ENCODE measurements at places on chromosomes 3 and 15.

DNA sequence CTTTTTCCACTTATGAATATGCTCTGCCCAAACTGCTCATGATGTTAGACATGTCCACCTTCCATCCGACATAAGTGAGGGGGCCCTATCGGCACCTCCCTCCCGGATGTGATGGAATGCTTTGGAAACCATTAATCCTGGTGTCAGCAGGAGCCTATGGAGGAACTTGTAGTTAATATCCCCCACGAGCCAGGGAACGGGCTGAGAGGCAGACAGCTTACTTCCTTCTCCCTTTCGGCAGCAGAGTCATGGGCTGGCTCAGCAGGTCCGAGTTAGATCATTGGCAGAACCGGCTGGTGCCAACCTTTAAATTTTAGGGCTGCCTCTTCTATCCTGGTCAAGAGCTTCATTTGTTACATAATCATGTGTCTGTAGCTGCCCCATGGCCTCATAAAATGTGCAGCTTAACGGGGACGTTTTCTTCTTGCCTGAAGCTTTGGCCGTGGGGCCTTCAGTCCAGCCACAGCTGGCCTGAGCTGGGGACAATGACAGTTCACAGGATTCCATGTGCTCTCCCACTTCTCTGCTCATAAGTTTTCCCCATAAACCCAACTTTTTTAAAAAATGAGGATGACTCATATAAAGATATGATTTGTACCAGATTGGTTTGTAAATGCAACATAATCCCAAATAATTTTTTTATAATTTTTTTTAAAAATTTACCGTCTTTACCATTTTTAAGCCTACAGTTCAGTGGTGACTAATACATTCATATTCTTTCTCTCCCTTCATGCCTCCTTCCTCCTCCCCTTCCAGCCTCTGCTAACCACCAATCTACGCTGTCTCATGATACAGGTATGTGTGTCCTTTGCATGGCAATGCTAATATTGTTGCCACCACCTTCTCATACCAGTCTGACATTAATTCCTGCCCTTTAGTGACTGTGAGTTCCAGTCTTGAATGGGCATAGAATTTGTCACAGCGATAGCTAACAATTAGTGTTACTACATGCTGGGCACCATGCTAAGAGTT lies 62.2 kb upstream of the RGMA start:
- no peak for DNase-seq

DNA sequence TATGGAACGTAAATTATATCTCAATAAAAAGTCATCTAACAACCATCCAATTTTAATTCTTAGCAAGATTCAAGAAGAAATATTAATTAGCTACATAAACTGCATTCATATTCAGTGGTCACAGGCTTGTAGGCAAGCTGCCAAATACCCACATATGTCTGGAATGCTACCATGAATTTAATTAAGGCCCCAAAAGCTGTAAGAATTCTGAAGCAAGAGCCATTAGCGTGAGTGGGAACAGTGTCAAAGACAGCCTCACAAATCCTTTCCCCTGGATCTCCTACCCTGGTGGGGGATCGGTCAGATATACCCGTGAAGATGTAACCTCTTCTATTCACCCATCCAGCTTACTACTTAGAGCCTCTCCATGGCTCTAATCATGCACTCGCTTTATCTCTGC lies 40.0 kb downstream of the ATG7 start:
- no peak for DNase-seq

GRCh38 chr15:56917652-56918045 lies 795 bp upstream of the TCF12 start:
- no peak for DNase-seq

- DNase-seq: no peak
These were observed 73.0 kb downstream of the MGLL start for GRCh38 chr3:127749361-127749760.

GRCh38 chr15:53758412-53758811 lies 1.1 kb downstream of the WDR72 start:
- DNase-seq: no peak

DNA sequence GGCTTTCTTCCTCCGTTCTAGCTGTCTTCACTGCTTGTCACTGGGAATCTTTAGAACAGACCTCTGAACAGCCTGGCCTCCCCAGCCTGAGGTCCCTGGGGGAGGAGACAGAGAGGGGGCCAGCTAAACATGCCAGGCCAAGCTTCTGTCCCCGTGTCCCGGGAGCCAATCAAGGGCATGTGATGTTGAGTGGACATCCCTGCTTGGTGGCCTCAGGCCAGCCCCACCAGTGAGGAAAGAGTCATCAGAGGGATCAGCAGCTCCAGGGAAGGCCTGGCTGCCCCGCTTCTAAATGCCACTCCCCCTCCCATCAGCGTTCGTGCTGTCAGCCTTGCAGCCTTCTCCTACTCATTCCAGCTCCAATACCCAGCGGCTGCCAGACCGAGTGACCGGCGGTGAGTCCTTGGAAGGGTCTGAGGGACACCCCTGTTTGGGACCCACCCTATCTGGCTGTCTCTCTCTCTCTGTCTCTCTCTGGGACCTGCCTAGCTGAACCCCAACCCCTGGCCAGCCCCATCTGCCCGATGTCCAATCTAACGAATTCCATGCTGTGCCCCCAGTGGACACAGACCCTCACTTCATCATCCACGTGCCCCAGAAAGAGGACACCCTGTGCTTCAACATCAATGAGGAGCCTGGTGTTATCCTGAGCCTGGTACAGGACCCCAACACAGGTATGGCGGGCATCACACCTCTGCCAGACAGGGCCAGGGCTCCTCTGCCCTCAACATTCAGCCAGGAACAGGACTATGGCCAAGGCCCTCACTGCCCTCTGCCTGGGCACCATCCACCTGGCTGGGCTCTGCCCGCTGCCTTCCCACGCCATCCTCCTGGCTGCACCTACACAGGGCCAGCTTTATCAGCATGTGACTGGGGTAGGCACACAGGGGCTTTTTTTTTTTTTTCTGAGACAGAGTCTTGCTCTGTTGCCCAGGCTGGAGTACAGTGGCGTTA lies 6.6 kb upstream of the ITIH3 start:
- DNase-seq: no peak

DNA sequence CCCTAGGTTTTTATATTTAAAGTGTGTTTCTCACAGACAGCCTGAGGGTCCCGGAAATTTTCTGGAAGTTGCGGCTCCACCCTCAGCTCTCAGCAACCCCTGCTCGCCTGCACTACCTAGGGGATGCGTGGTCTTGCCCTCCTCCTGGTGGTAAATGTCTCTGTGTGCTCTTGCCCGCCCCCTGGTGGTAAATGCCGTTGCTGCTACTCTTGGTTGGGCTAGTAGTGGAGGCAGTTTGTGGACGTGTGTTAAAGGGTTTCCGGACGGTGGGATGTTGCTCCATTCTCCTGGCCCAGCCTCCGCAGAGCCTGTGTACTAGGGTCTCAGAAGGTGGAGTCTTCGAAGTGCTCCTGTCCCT lies 27.4 kb downstream of the STOML1 start:
- DNase-seq: peak; percentile 86

DNA sequence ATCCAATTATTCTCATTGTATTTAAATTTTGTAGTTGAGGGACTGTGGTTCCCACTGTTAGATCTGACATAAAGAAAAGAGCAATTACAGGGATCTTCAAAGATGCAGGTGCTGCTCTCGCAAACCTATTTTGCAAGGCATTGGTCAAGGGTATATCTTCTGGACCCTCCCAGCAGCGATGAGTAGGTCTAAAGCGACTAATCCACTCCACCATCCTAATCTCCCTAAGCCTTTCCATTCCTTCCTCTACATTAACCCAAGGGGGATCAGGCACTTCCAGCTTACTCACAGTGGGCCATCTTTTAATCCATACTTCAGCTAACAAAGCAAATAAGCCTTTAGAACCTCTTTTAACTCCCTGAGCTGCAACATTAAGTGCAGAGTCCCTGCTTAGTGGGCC lies 37.0 kb upstream of the CPOX start:
- no peak for DNase-seq

- no peak for DNase-seq
These were observed 8.0 kb upstream of the ANKRD28 start for GRCh38 chr3:15805756-15806266.

- no peak for DNase-seq
These were observed 41.5 kb downstream of the SAXO2 start for GRCh38 chr15:82303956-82304777.

DNA sequence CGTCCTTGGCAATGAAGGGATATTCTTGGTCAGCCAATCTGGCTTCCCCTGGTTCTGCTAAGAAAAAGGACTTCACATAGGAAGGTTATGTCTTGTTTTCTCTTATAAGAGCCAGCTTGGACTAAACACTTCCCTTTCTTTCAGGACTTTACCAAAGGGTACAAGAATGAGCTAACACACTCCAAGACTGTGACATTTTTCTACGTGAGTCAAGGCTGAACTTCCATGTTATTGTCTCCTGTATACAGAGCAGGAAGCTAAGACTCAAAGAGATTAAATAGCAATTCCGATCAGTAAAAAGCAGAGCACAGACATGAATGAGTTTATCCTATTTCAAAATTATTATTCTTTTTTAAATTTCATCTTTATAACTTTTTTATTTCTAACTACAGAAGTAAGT lies 63.3 kb upstream of the STT3B start:
- DNase-seq: no peak

DNA sequence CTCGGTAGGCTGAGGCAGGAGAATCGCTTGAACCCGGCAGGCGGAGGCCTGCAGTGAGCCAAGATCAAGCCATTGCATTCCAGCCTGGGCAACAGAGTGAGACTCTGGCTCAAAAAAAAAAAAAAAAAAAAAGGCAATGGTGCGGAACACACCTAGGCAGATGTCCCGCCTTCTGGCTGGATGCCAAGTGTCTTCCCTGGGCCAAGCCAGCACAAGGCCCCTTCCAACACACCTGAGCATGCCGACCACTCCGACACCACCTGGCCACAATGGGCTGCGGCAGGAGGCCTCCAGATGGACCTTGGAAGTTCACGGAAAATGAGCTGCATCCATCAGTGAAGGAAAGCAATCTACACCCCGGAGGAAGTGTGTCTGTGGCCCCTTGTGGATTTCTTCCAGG lies 19.0 kb downstream of the NUP210 start:
- no peak for DNase-seq

- DNase-seq: no peak
These were observed 90.7 kb upstream of the AGTR1 start for GRCh38 chr3:148606979-148607378.

- no peak for DNase-seq
These were observed 33.1 kb downstream of the KLF13 start for GRCh38 chr15:31359702-31360111.

- no peak for DNase-seq
These were observed 16.9 kb upstream of the SPATA12 start for GRCh38 chr3:57043518-57043917.
